Stimulated activated CD4-positive, alpha-beta T cell treated with anti-CD3 and anti-CD28 coated beads, TNF-alpha, amount 100 ng/mL, for 4 hours (primary cell): ENCODE measurements at places on chromosomes 12 and 14.

DNA sequence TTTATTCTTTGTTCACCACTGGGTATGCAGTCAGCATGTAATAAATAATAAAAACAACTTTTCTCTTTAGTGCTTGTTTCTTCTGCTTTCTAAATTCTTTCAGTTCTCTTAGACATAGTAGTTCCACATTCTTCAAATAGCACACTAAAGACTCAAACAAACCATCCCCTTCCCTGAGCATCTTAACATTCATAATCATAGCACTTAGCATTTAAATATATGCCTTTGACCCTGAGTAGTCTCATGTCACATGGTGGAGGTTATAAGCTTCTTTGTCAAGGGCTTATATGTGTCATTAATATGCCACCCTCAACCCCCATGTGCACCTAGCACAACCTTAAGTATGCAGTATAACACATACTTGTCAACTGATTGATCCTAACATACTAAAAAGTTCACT lies 212.7 kb downstream of the PHLDA1 start:
- no peak for DNase-seq

GRCh38 chr14:59055006-59055405 lies 133.5 kb upstream of the DAAM1 start:
- no peak for DNase-seq

GRCh38 chr12:91104812-91105466 lies 6.4 kb downstream of the LUM start:
- no peak for DNase-seq

- no peak for DNase-seq
These were observed 639.4 kb upstream of the TBX3 start for GRCh38 chr12:115323223-115323905.

- DNase-seq: no peak
These were observed 48.8 kb upstream of the KRR1 start for GRCh38 chr12:75560167-75560566.

DNA sequence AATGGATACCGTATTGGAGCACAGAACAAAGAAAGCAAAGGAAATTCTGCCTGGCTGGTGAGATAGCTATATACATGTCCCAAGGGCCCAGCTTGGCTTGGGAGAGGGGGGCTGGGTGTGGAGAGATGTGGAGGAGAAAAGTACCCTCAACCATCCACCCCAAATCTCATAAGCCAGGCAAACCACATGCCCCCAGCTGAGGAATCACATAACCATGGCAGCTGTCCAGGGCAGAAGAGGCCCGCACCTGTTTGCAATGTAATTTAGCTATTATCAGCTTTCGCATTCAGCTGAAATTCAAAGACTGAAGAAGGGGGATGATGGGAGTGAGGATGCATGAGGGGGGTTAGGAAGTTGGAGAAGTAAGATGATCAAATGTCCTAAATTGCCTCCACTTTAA lies 196.1 kb downstream of the TBX5 start:
- no peak for DNase-seq

GRCh38 chr12:124218243-124218560 lies 76.7 kb upstream of the RFLNA start:
- DNase-seq: no peak

GRCh38 chr12:32053881-32054624 lies 52.6 kb upstream of the BICD1 start:
- DNase-seq: no peak

- DNase-seq: no peak
These were observed 774 bp upstream of the TMEM30B start for GRCh38 chr14:61281948-61282275.

DNA sequence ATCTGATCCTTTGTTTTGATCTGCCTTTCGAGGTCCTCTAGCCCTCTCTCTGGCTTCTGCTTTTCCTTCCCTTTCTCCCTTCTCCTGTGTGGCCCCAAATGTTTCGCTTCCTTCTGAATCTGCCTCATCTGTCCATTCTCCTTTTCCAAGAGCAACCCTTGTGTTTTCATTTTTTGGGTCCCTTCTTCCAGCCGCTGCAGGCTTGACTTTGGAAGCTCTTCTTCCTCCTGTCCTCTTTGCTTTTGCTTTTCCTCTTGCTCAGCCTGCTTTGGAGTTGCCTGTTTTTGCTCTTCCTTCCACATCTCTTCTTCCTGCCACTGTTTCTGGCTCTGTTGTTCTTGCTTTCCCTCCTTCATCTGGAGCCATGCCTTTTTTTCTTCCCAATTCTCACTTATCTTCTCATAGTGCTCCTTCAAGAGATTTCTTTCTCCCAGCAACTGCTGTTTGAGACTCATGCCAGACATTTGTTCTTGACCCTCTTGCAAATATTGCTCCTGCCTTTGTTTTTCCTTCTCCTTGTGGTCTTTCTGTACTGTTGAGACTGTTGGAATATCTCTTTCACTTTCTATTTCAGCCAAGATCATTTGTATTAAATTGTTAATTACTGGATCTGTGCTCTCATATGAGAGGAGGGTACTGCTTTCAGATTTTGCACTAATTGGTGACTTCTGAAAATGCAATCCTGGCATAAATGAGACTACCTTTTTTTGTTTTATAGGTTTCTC lies 42.4 kb downstream of the FAM186A start:
- DNase-seq: no peak

- no peak for DNase-seq
These were observed 80.2 kb downstream of the BAZ1A start for GRCh38 chr14:34794941-34795340.

GRCh38 chr12:63149909-63150712 lies 890 bp downstream of the AVPR1A start:
- DNase-seq: no peak

DNA sequence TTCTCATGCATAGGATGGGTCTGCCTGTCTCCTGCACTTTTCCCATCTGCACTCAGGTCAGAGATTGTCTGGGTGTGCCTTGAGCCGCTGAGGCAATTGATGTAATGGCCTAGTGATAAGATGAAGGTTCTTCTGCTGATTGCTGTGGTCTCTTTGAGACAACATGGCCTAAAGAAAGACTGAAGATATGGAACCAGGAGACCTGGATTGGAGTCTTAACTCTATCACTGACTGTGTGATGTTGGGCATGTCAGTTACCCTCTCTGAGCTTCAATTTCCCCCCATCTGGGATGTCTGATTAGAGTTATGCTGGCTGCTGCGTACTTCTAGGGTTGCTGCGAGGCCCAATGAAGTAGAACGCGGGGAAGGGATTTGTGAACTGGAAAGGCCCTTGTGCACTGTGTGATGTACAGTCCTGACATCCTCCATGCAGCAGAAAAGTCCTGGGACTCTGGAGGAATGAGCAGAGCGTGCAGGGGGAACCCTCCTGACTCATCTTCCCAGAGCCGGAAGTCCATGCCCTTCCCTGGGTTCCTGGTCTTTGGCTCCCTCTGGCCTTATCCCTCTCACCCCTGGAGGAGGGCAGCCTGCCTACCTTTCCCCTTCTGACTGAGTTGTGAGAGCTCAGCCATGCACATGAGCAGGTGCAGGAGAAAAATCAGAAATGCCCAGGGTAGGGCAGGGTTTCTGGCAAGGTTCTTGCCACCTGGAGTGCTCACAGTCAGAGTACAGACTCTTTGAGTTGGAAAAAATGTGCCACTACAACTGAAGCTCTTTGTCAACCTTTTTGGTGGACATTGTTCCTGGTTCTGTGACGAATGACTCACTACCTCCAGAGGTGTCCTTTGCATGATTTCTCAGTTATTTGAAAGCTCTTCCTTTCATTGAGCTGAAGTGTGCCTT lies 21.1 kb downstream of the PLEKHD1 start:
- DNase-seq: no peak

- DNase-seq: no peak
These were observed 22.3 kb upstream of the CATSPERB start for GRCh38 chr14:91754185-91754584.

- DNase-seq: no peak
These were observed 9.1 kb downstream of the ADSS1 start for GRCh38 chr14:104732931-104733681.

GRCh38 chr14:32618991-32619390 lies 289.9 kb downstream of the AKAP6 start:
- no peak for DNase-seq

- DNase-seq: no peak
These were observed 28.4 kb downstream of the PAPLN start for GRCh38 chr14:73265721-73266046.

DNA sequence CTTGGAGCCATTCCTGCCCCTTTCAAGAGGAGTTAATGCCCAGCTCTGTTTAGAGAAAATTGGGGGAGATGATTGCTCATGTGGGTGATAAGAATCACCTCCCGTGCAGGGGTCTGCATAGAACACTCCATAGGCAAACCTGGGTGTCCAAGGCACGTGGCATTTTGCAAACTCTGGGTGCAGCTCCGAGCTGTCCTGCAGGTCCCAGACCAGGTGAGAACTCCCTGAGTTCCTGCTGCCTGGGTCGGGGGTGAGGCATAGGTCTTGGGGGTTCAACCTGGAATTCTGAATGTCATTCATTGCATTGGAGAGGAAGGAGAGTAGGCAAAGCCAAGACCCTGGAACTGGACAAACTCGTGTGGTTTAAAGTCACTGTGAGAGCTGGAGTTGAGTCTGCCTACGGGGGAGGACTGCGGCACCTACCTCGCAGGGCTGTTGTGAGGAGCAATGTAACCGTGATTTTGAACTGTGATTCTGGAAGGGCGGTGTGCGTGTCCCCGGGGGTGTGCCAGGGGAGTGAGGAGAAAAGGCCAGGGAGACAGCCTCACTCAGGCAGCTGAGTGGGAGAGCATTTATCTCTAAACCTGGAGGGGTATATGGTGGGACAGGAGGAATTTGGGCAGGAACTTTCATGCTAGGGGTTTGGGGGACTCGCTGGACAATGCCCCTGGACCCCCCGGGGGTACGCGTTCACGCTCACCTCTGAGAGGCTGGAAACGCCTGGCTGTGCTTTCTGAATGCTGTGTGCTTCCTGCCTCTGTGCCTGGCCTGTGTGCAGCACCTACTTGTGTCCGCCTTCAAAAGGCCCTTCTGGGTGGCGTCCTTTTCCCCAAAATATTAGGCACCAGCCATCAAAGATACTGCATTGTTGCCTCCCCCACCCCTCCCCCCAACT lies 30.4 kb downstream of the MEG3 start:
- DNase-seq: no peak

- no peak for DNase-seq
These were observed 115.7 kb downstream of the NCOR2 start for GRCh38 chr12:124451637-124452243.

- DNase-seq: no peak
These were observed 23.9 kb downstream of the PHLDA1 start for GRCh38 chr12:76007640-76008039.

GRCh38 chr14:31229009-31229408 lies 21.4 kb upstream of the HECTD1 start:
- DNase-seq: no peak

DNA sequence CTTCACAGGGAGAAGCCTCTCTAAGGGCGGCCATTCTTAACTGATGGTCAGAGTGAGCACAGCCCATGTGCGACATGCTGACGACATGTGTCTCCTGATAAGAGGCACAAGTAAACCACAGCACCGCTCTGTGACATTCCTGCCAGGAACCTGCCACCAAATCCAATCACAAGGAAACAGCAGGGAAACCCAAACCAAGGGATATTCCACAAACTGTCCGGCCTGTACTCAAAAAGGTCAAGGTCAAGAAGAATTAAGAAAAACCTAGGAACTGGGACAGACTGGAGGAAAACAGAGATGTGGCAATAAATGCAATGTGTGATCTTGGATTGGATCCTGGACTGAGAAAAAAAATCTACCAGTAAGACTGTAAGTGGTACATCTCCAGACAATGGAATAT lies 91.9 kb downstream of the SYNE3 start:
- DNase-seq: no peak

DNA sequence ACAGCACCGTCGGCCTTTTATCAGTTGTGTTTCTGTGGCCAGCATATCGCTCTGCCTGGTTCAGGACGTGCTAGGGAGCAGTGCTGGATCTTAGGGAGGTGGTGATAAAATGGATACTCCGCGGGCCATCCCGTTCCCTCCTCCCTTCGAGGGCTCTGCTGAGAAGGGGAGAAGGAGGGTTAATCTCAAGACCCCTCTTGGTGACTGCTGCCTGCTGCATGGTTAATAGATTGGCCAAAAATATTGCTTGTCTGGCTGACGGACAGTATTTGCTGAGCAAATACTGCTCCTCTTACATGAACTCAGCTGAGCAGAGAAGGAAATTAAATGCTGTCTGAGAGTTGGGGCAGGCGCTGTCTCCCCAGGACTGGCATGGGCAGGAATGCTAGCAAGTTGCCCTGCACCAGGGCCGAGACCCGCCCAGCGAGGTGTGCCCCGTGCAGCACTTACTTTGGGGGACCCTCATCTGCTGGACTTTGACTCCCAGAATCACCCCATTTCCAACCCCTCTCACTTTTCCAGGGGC lies 1.2 kb downstream of the FBRSL1 start:
- DNase-seq: no peak

DNA sequence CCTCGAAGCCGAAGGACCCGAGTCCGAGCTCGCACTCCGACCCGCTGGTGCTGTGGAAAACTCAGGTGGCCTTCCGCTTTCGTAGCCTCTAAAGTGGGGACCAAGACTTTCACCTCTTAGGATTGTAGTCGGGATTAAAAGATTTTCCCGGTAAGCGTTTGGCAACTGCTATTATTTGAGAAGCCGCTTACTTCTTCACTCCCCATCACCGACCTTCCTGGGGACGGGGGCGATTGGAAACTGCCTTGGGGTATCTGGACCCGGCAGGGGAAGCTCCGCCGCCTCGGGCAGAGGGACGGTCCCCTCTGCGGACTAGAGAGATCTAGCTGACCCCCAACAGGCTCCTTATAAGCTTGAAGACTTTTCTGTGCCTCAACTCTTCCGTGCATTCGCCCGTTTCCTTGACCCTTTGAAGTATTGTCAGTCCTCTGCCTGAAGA lies 659 bp downstream of the TRAFD1 start:
- DNase-seq: no peak

- DNase-seq: no peak
These were observed 226.4 kb downstream of the NAV3 start for GRCh38 chr12:78057075-78057474.

DNA sequence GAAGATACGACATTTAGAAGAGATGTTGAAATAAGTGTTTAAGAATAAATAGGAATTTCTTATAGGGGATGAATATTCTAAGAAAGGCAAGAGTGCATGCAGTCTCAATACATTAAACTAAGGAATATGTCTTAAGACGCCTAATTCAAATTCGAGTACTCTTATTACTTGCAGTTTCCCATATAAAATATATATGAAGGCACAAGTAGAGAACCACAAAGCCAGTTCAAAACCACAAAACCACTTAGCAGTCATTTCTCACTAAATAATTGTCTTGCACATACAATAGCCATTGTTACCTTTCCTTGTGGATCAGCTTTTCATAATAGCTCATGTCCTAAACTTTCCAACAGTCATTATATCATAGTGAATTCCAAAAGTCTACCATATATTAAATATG lies 91.0 kb upstream of the MON2 start:
- no peak for DNase-seq

- DNase-seq: no peak
These were observed 208.1 kb downstream of the PHLDA1 start for GRCh38 chr12:75823475-75823874.

GRCh38 chr12:58954002-58954401 lies 33.7 kb upstream of the LRIG3 start:
- no peak for DNase-seq

GRCh38 chr14:31265701-31266398 lies 58.3 kb upstream of the HECTD1 start:
- no peak for DNase-seq

- no peak for DNase-seq
These were observed 76.1 kb upstream of the KRR1 start for GRCh38 chr12:75587340-75588106.

GRCh38 chr14:33534632-33535031 lies 416.2 kb downstream of the EGLN3 start:
- DNase-seq: no peak

GRCh38 chr12:10320643-10321042 lies 13.0 kb downstream of the KLRD1 start:
- no peak for DNase-seq

- DNase-seq: no peak
These were observed 700.2 kb downstream of the DIO2 start for GRCh38 chr14:79511146-79511545.
